Caudate nucleus (tissue), 63 donors: ENCODE measurements at places on chromosomes 12 and 14.

DNA sequence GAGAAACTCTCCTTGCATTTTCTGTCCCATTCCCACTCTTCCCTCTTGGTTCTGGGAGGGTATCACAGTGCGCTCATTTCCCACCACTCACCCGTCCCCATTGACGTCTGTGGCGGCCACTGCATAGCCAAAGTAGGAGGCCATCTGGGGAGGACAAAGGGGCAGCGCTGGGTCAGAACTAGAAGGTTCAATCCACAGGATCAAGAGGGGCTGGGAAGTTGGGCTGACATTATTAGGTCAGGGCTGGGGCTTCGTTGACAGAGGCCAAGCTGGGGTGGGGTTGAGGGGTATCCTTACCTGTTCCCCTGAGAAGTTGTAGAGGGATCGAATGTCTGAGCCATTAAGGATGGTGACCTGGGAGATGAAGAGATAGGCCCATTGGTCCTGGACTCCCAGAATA, 13.5 kb downstream of the ITGA5 start:
- DNase-seq = no peak

- DNase-seq = no peak
Measured at GRCh38 chr12:103441437-103442181, 54.2 kb downstream of the C12orf42 start.

- DNase-seq = no peak
Measured at GRCh38 chr14:105197211-105197641, 16.1 kb upstream of the NUDT14 start.

- DNase-seq = no peak
Measured at GRCh38 chr12:71440763-71441748, 1.5 kb downstream of the LGR5 start.
